ENCODE measurements at places on chromosomes 5 and 9. TPM values are rescaled to one million over a fixed set of nuclear protein-coding genes. Genes with fewer than 3 reads are reported as not detected.

The PCDHGB4 gene
- 2.1 TPM for total RNA-seq

The SPTLC1 gene
- total RNA-seq: 102 TPM

The KIF12 gene
- not detected for total RNA-seq

The CCDC180 gene
- 0.13 TPM for total RNA-seq

The TUT7 gene
- total RNA-seq: 52.4 TPM

The NME5 gene
- 0.53 TPM for total RNA-seq

The GM2A gene
- 121 TPM for total RNA-seq

The LYRM7 gene
- 6.6 TPM for total RNA-seq

DNA sequence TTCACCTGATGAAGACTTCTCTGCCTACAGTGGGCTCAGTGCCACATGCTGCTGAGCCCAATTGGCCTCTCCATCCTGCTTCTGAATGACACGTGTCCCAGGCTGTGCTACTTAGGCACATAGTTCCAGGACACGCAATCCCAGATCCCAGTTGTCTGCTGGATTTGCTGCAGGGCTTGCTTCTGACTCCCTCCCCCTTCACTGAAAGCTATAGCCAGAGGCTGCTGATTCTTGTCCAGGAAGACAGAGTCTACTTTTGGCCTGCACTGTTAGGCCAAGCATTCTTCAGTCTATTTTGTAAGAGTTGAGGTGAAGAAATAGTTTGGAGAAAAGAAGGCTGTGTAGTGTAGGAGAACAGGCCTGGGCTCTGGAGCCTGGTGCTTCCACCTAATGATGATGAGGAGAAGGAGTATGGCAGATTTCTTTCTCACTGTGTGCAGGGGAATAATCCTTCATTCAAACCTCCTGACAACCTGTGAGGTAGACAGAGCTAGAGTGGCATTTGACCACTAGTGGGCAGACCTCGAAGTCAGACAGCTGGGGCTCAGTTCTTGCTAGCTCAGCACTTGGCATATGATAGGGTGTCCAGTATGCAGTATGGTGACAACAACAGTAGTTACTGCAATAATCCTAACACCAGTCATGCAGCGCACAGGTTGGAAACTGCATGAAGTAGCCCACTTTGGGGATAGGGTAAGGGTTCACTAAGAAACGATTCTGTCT, 19.5 kb upstream of the ASPN start:
- peak; percentile 55 for DNase-seq

DNA sequence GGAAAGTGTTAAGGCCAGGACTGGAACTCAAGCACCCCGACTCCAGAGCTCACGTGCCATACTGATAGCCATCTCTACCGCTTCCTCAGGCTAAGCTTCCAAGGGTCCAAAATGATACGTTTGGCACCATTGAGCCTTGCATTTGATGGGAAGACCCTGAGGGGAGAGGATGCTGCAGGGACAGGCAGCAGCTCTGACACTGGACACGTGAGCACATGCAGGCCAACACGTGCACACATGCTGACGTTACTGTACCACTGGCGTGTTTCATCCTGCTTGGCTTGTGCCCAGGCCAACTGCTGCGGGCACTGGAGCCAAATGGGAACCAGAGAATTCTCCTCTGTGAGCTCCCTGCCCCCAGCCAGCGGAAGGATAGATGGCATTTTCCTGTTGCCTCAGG, 5.2 kb downstream of the FAT2 start:
- peak; percentile 76 for DNase-seq

DNA sequence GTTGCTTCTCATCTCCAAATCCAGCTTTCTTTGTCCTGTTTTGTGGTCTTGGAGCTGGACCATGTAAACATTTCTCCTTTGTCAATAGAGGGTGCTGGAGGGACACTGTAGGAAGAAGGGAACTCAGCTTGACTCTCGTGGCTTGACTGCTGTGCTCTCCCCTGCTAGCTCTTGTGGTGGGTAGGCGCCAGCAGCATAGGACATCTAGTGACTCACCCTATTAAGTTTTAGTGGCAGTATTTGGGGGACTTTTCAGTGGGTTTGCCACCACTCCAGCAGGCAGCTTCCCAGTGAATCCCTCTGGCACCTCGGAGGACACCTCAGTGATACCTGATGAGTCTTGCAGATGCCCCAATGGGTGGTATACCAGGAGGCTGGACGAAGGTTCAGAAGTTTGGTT, 97.8 kb downstream of the TSSK1B start:
- DNase-seq: peak; percentile 61

DNA sequence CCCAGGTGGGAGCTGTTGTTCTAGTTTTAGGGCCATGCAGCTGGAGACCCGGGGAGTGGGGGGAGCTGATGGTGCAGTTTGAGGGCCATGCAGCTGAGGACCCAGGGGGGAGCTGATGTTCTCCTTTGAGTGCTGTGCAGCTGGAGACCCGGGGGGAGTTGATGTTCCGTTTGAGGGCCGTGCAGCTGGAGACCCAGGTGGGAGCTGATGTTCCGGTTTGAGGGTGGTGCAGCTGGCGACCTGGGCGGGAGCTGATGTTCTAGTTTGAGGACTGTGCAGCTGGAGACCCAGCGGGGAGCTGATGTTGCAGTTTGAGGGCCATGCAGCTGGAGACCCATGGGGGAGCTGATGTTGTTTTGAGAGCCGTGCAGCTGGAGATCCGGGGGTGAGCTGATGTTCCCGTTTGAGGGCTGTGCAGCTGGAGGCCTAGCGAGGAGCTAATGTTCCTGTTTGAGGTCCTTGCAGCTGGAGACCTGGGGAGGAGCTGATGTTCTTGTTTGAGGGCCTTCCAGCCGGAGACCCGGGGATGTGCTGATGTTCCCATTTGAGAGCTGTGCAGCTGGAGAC, 14.6 kb downstream of the PDCD6 start:
- no peak for DNase-seq

- DNase-seq: peak; percentile 77
Measured at GRCh38 chr9:77879437-77879943, 152.1 kb downstream of the GNAQ start.

GRCh38 chr5:140043508-140043872, 391 bp upstream of the NRG2 start:
- no peak for DNase-seq

DNA sequence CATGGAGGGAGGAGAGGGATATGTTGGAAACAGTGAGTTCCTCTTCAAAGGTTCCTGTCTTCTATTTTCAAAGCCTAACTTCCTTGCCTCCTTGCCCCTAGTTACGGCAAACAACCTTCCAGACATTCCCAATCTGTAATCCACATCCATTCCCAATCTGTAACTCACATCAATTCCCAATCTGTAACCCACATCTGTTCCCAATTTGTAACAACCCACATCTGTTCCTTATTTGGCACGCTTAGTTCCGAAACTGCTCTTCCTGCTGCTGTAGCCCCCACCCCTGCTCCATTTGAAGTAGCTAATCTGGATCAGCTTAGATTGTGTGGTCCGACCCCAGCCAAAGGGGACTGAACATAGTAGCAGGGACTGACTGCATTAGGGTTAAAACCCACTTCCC, 23.9 kb upstream of the IDNK start:
- no peak for DNase-seq

- no peak for DNase-seq
Measured at GRCh38 chr5:67050125-67050524, 146.5 kb downstream of the CD180 start.

DNA sequence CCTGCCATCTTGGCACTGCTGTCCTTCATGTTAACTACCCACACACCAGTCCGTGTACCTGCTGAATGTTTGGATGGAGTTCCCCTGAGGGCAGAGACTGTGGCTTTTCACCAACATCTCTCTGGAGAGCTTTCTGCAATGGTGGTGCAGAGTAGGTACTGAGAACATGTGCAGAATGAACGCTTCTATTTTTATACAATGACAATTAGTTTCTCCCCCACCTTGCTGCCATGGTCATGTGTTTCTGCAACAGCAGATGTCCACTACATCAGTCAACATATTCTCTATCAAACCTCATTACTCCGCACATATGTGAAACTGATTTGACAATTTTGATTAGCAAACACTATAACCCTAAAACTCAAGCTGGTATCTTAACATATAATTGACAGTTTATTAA, 14.5 kb downstream of the PTCH1 start:
- DNase-seq: no peak

DNA sequence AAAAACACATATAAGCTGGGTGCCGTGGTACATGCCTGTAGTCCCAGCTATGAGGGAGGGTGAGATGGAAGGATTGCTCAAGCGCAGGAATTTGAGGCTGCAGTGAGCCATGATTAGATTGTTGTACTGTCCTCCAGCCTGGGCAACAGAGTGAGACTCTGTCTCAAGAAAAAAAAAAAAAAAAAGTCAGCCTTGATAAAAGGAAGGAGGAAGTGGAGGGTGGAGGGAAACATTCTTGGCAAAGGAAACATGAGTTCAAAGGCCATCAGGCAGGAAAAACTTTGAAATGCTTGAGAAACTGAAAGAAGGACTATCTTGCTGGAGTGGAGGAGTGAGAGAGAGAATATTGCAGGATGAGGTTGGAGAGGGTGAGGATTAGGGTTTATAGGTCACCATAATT, 18.3 kb upstream of the ANKHD1 start:
- DNase-seq: no peak

GRCh38 chr9:133375116-133375723, 640 bp downstream of the SURF4 start:
- peak; percentile 44 for DNase-seq

DNA sequence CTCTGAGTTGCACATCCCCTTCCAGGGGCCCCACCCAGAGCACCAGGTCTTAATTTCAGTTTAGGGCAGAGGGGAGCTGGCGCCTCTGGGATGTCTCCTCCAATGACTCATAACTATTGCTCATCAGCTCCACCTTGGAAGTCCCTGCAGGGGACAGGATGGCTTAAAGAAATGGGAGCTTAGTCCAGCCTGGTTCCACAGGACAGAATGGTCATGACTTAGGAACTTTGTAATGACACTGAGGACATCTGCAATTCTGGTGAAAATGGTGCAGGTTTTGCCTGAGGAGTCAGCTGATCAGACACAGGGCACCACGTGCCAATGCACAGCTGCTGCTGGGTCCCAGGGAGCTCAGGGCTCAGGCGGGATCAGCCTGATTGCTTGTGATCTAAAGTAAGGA, 16.4 kb upstream of the PPP1R26 start:
- peak; percentile 52 for DNase-seq

- no peak for DNase-seq
Measured at GRCh38 chr5:133533541-133533940, 78.8 kb downstream of the FSTL4 start.

GRCh38 chr9:114264806-114265550, 57.9 kb upstream of the ORM1 start:
- no peak for DNase-seq

GRCh38 chr5:11873587-11873986, 30.7 kb downstream of the CTNND2 start:
- DNase-seq: no peak

- no peak for DNase-seq
Measured at GRCh38 chr9:126027566-126027965, 280.4 kb downstream of the PBX3 start.

GRCh38 chr9:127185931-127186781, 63.7 kb upstream of the ANGPTL2 start:
- no peak for DNase-seq
